ENCODE measurements at places on chromosomes 12 and 14.

- no peak for DNase-seq
These were observed 95.6 kb upstream of the E2F7 start for GRCh38 chr12:77160931-77161330.

- no peak for DNase-seq
These were observed 56.3 kb downstream of the NUAK1 start for GRCh38 chr12:106082216-106083175.

- no peak for DNase-seq
These were observed 12.3 kb downstream of the TMEM117 start for GRCh38 chr12:43848226-43848507.

DNA sequence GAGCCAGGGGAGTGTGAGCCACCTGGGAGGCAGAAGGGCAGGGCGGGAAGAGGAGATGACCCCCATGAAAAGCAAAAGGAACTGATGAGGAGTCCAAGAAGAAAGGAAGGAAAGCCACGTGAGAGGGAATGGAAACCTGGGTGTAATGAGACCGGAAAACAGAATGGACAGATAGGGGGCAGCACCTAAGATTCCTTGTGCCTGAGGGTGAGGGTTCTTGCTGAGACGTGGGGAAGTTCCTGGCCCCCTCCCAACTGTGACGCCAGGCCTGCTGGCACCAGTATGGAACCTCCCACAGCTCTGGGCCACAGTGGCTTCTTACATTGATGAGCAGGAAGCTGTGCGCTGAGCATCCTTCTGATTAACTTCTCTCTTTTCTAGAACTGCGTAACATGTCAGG, 30.8 kb downstream of the TTC7B start:
- DNase-seq: no peak

DNA sequence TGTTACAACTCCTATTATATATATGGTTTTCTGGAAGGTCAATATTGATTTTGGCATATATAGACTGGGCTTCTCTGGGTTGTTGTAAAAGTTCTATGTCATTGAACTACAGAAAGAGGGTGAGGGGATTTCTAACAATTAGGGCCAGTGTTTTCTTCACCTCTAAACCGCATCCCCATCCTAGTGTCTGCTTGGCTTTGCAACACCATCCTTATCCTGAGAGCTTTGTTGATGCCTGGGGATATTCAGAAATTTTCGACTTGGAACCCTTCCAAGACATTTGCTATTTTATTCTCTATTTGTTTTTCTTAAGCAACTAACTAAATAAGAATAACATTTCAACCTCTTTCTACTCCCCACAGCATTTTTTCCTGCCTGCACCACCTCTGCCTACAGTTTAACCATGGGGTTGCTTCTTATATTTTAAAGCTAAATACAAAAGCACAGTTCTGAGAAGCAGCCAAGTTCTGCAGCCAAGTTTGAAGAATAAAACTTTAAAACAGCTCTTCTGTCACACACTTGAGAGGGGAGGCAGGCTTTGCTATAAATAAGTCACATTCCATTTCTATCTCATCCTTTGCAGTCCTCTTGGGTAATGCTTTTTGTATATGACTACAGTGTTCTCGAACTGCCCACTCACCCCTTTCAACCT, 53.4 kb downstream of the RGS6 start:
- DNase-seq: no peak

GRCh38 chr14:32421781-32422180, 92.7 kb downstream of the AKAP6 start:
- no peak for DNase-seq

DNA sequence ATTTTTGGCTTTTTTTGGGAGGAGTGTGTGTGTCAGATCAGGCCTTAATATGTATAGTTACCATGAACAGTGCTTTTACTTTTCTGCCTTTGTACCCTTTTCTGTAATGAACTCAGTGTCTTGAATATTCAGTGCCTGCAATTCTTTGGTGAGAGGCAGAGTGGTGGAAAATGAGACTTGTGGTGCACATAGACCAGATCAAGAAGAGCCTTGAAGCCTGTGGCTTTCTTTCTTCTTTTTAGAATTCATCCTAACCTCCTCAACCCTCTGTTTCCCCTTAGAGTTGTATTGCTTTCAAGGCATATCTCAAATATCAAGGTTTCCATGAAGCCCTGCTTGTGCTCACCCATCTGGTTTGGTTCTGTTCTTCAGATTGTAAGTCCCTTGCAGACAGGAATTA, 2.6 kb downstream of the YLPM1 start:
- DNase-seq: no peak

- DNase-seq: no peak
These were observed 141.5 kb downstream of the TBC1D30 start for GRCh38 chr12:64965920-64966319.

- no peak for DNase-seq
These were observed 481.1 kb downstream of the PCNX1 start for GRCh38 chr14:71388336-71388735.

DNA sequence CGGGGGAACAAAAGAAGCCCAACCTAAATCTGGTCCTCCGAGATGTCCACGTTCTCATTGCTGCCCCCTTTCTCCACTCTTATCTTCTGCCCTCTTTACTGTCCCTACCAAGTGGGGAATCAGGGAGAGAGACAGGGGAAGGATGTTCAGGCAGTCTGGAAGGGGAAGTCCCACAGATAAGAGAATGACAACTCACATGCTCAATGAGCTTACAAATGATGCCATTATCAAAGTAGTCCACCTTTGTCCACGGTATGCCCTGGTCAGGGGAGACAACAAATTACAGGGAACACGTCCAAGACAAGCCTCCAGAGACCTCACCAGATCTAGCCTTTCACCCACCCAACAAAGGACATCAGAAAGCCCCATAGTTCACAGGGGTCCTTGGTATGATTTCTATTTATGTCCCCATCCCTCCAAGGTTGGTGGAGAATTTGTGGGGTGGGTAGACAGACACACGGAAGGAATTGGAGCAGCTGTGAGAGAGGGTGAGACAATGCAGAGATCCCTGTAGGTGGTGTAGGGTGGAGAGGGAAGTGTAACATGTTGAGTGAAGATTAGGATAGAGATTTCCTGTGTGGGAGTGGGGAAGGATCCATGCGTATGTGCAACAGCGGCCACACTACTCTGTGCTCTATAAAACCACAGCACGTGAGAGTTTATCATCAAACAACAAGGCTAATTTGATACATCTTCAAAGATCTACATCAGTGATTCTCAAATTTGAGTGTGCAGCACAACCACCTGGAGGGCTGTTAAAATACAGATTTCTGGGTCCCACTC, 10.7 kb downstream of the MYO1A start:
- DNase-seq: no peak

DNA sequence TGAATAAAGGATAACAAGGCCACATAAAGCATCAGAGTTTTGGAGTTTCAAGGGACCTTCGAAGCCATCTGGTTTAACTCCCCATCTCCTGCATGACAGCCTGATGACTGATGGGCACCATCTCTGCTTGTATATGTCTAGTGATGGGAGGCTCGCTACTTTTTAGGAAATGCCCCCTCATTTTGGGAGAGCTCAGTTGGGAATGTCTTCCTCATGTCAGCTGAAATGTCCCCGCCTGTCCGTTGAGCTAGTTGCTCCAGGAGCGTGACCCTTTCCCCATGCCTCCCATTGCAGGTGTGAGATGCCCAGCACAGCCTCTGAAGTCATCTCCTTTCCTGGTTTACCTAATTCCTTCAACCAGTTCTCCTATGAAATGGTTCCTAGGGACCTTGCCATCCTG, 69.6 kb upstream of the CAPRIN2 start:
- no peak for DNase-seq

DNA sequence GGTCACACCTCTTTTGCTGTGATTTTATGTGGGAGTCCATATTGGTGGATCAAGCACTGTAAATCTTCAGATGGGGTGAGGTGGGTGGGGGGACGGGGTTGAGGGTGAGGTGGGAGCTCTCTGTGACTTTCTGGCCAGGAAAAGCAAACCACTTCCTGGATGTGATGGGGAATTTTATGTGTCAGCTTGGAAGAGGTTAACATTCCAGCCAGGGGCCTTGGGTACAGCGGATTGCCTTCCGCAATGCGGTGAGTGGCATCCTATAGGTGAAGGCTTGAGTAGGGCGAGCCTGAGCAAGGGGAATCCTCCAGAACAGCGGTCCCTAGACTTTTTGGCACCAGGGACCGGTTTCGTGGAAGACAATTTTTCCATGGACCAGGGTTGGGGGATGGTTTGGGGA, 36.2 kb downstream of the DLK1 start:
- DNase-seq: no peak

DNA sequence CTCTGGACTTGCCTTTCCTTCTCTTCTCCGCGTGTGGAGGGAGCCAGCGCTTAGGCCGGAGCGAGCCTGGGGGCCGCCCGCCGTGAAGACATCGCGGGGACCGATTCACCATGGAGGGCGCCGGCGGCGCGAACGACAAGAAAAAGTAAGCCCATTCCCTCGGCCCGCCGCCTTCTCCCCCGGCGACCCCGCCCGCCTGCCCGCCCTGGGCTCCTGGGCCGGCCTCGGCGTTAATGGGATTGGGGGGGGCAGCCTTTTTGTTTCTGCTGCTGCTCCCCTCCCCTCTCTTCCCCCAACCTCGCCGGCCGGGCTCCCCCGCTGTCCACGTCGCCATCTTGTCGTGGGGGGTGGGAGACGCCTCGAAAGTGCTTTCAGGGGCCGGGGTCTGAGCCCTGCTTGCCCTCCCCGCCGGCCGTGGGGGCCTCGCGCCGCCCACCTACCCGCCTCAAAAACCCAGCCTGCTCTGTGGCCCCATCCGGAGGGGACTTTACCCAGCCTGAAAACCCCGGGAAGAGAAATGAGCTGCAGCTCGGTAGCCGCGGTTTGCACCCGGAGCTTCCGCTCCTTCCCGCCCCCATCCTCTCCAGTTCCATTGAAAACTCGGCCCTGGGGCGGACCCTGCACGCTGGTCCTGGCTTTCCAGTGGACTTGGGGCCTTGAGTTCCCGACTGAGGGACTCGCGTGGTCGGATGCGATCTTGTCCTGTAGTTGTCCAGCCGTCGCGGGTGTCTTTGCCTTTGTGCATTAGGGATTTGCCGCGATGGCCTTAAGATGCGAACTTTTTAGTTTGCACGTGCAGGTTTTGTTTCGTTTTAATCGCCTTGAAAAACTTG, 598 bp downstream of the HIF1A start:
- peak; percentile 39 for DNase-seq

DNA sequence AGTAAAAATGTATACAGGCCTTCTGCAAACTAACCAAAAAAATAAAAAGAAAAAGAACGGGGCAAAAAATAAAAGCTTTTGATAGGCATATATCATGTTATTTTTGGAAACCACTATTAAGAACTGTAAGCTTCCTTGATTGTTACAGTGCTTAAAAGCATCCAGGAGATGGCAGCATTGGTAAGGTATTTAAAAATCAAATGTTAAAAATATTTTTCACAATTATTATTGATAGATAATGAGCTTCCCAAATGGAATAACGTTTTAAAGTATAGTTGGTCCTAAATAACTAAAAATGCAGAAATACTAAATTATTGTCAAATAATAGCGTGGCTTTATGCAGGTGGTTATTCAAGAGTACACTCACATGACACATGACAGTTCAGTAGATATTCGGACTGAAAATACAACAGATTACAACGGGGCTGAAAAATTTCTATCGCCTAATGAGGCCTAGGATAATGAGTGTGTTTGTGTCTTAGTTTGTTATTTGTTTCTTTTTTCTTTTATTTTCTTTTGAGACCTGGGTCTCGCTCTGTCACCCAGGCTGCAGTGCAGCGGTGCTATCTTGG, 127.2 kb upstream of the ATF7IP start:
- DNase-seq: no peak

- no peak for DNase-seq
These were observed 272.8 kb downstream of the LRIG3 start for GRCh38 chr12:58647495-58647894.

DNA sequence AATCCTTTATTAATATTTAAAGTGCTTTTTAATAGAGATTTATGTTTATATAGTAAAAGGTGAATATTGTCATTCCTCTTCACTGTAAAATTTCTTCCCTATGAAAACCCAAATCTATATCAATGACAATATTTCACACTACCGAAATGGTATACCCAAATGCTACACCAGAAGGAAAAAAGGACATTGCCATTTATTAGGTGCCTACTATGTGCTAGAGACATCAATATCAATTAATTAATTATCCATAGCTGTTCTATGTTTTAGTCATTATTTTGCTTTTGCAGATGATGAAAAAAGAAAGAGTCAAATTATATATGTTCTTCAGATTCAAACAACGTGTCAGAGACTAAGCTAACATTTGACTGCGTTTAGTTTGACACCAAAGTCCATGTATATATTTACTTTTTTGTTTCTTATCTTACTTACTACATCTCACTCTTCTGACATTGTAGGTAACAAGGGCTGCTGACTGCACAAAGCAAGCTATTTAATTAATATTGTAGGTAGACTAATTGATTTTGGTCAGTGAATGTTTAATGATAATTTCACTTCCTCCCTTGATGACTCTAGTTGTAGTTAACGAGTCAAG, 614.0 kb upstream of the FOXG1 start:
- no peak for DNase-seq

- no peak for DNase-seq
These were observed 75.5 kb upstream of the RBM19 start for GRCh38 chr12:114041590-114041989.

DNA sequence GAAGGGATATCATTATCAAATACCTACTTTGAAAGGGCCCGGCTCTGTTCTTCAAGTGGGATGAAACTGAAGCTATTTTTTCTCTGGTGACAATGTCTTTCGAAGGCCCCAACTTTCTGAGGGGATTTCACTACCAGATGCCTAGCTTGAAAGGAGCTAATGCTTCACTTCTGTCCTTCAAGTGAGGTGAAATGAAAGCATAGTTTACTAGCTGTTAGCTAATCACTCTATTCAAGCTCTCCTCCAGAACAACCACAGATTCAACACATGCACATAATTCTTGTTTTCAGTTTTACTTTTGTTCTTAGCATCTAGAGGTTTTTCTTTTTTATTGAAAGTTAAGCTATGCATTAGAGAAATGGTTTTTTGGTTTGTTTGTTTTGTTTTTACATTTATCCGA, 571.4 kb downstream of the NOVA1 start:
- DNase-seq: no peak

GRCh38 chr14:75559451-75560222, 18.8 kb upstream of the FLVCR2 start:
- peak; percentile 50 for DNase-seq

DNA sequence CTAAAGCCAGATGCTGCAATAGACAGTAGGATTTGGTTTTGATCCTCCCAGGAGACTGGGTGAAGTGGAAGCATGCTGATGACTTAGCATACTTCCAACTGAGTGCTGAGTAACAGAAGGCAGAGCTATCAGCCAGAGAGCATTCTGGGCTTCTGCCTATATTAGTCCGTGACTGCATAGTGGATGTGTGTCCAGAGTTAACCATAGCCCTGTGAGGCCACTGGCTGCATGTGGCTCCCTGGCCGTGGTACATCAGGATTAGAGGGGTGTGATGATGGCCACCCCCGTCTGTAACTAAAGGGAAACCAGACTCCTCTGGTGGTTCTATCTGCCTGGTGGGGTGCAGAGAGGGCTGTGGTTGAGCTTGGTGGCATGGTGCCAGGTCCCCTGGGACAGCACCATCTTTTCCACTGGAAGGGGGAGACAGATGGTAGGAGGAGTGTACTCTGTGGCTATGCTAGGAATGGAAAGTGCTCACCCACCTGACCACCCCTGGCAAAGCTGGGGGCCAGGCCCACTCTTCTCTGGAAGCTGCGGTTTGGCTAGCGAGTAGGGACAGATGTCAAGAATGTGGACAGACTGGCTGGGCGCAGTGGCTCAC, 27.4 kb downstream of the ABCD4 start:
- DNase-seq: no peak
